HCEC 1CT (cell line): ENCODE measurements at places on chromosomes 11 and 22.

GRCh38 chr11:1728301-1728700 lies 22.1 kb downstream of the IFITM10 start:
- DNase-seq, result no peak

DNA sequence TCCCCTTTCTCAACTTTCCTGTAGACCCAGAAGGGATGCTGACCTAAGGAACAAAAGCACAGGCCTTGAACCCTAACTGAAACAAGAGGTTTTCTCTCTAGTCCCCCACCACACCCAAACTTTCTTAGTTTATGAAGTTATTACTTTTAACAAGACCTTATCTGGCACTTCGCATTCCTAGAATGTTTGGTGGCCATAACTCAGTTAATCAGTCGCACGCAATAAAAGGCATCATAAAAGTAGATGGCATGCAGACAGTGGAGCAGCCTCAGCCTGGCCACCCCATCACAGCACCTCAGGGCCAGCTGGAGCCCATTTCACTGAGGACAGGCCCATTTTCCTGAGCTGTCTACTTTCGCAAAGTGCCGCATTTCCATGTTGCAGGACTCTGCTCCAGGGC lies 301.9 kb downstream of the OPCML start:
- DNase-seq, result no peak

GRCh38 chr11:113179181-113179704 lies 135.1 kb upstream of the TTC12 start:
- DNase-seq, result no peak

DNA sequence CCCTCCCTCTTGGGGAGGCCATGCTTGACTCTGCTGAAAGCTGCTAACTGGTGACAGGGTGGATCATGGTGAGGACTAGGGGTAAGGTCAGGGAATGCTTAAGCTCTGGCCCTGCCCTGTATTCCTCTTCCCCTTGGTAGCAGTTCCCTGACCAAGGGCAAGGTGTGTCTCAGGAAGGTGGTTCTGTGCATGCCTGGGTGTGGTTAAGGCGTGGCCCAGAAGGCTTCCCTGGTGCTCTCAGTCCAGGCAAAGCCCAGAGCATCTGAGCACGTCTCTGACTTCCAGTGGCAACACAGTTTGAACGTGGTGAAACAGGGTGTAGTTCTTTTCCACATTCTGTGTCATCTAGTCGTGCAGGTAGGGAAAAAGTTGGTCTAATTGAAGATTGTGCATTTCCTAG lies 53.1 kb upstream of the HORMAD2 start:
- no peak for DNase-seq

DNA sequence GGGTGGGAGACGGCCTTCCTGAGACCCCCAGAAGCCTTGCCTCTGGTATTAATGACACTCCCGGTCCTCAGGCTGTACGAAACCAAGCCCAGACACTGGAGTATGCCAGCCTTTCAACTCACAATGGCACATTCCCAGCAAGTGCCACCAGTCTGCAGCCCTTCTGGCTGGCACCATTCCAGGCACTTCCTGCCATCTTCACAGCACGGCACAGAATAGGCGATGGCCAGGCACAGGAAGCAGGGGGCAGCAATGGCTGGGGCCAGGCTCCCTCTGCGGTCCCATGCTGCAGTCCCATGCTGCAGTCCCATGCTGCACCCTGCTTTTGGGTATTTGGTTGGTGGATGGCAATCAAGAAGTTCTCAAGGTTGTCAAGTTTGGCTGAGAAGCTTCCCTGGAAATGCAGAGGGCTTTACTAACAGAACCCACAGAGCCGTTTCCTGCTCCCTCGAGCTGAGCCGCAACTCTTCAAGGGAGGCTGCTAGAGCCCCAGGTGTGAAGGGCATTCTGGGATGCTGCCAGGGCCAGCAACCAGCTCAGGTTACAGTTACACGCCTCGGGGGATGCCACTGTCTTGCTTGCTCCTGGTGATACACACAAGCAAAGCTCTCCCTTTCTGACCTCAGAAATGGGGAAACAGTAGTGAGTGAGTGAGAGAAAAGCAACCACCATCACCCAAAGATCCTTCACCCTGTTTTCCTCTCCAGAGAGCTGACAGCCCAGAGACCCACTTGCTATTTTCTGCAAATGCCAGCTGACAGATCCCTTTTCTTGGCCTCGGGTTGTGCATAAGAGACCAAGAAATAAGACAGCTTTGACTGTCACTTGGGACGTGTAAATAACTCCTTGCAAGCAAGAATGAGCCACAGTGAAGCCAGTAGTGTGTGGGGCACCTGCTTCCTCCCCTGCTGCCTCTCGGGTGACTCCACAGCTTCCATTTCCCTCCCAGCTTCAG lies 23.9 kb downstream of the LRFN4 start:
- DNase-seq, result no peak

DNA sequence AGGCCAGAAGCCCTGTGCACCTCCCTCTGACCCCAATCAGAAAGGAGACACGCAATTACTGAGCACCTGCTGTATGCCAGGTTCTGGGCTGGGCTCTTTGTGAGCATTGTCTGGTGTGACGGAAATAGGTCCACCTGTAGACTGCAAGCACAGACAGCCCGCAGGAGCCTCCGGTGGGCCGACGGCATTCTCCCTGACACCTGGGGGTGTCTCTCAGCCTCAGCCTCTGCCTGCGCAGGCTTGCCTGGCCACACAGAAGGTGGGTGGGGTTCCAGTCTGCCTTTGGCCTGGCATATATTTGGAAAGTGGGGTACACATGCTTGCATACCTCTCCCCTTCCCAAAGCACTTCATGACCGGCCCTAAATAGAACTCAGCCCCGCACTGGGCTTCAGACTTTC lies 129.3 kb downstream of the BUD13 start:
- no peak for DNase-seq

DNA sequence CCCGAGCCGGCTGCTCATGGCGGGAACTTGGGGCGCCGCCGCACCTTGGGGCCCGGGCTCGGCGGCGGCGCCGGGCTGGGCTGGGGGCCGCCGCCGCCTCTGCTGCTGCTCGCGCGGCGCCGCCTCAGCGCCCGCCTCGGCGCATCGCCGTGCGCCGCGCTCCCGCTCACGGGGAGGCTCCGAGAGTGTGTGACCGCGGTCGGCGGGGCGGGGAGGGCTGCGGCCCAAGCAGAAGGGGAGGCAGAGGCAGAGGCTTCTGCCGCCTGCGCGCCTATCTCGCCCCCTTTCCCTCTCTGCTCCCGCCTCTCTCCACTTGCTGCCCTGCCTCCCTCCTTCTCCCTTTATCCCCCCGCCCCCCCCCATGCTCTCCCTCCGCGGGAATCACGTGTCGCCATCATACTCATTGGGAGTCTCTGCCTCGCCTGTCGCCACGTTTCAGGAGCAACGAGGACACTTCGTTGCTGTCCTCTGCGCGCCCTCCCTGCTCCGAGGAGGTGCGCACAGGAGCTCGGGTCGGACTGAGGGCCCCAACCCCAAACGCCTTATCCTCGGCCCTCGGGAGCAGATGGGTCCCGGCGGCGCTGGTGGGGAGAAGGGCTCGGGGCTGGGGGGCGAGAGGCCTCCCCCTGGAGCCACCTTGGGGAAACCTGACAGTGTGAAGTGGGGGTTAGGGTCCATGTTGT lies at the start of gene GUCY1A2:
TSS of gene GUCY1A2 (minus strand) at position 258 of the 683 bp plus-strand sequence. CDS start 421 bp downstream, outside the sequence.
- no peak for DNase-seq

DNA sequence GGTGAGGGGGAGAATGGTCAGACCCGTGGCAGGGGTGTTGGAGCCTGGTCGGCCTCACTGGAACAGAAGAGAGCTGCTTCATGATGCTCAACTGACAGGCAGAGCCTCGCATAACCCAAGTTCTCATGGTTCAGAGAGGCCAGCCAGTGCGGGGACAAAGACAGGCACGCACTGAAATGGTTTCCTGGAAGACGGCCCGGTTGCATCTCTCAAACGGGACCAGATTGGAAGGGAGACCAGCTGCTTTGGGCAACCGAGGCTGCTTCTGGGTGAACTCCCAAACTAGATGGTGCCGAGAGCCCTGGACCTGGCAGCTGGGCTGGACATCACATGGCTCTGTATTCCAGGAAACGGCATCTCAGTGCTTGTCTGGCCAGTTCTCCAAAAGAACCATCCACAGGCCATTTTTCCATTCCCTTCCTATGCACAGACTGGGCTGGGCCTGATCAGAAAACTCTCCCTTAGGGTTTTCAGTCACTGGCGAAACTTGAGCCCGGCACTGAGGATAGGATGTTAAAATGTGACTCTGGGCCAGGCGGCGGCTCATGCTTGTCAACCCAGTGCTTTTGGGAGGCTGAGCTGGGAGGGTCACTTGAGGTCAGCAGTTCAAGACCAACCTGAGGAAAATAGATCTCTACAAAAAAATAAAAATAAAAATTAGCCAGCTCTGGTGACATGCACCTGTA lies 80.1 kb upstream of the PRODH start:
- DNase-seq, result no peak

DNA sequence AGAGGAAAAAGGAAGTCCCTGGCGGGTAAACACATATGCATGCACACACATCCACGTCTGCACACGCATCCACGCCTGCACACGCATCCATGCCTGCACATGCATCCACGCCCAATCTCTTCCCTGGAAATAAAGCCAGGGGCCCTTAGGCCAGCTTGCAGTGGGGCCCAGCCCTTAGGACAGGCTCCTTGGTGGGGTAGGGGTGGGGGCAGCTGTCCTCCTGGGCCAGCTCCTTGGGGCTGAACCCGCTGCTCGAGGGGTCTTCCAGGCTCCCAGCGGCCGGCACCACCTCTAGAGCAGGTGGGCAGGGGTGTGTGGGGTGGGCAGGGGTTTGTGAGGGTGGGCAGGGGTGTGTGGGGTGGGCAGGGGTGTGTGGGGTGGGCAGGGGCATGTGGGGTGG lies 1.9 kb downstream of the C11orf21 start:
- DNase-seq, result no peak
